ENCODE measurements at places on chromosomes 6 and 20. TPM values are rescaled to one million over a fixed set of nuclear protein-coding genes. Genes with fewer than 3 reads are reported as not detected.

- H3K27me3 ChIP-seq = no peaks in the 10 kb centered on the region
- DNase-seq = no peak
- H3K36me3 ChIP-seq = no peaks in the 10 kb centered on the region
- no peak overlapping the region for H3K27ac ChIP-seq
- H3K4me3 ChIP-seq = no peak overlapping the region
Measured at GRCh38 chr6:8831366-8832152, 396.2 kb upstream of the SLC35B3 start.

GRCh38 chr6:169830876-169831275 is 79.5 kb downstream of the ERMARD start:
- H3K27ac ChIP-seq = no peak overlapping the region
- peaks cover 9% of the 10 kb centered on the region for H3K27me3 ChIP-seq
- no peak overlapping the region for H3K4me3 ChIP-seq
- H3K4me1 ChIP-seq = peaks cover 7% of the 10 kb centered on the region
- no peaks in the 10 kb centered on the region for H3K36me3 ChIP-seq
- no peak for DNase-seq

DNA sequence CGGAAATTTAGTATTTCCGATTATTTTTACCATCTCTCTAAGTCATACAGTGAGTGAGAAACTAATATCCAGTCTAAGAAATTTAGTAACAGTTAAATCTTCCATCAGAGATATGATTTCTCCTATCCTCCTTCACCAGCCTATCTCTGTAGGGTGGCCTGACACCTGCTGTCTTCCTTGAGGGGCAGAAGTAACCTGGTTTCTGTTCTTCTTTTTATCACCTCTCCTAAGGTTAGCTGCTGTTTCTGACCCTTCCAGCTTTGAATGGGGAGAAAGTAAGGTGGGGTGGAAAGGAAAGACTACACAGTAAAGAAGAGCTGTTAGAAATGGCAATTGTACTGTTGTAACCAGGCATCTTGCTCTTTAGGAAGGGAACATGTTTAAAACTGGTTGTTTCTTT is 447.7 kb downstream of the PHF3 start:
- H3K4me3 ChIP-seq = no peak overlapping the region
- H3K36me3 ChIP-seq = no peaks in the 10 kb centered on the region
- H3K27ac ChIP-seq = no peak overlapping the region
- no peaks in the 10 kb centered on the region for H3K27me3 ChIP-seq
- no peaks in the 10 kb centered on the region for H3K4me1 ChIP-seq
- no peak for DNase-seq

Gene DEFB124
- not detected for total RNA-seq

Gene FAM209B
- 2.0 TPM for total RNA-seq

Gene C6orf163
- total RNA-seq = 1.8 TPM
